Mesangial cell (primary cell): ENCODE measurements at places on chromosomes 16 and 17. TPM values are rescaled to one million over a fixed set of nuclear protein-coding genes. Genes with fewer than 3 reads are reported as not detected.

Gene STXBP4
- 2.9 and 7.0 TPM in 2 replicates for total RNA-seq

Gene EVPL
- 11.7 and 21.4 TPM in 2 replicates for total RNA-seq

Gene RSPRY1
- 25.2 and 35.4 TPM in 2 replicates for total RNA-seq

Gene KRTAP9-2
- not detected in 2 replicates for total RNA-seq

Gene SLC6A4
- under 0.01 TPM in 1 of 2 replicates, not detected in the other for total RNA-seq

Gene PHB1
- 101 and 195 TPM in 2 replicates for total RNA-seq

Gene IGF2BP1
- total RNA-seq = 13.0 and 18.1 TPM in 2 replicates

Gene MEIOC
- 0.63 and 3.4 TPM in 2 replicates for total RNA-seq

Gene KRT12
- total RNA-seq = 0.13 TPM in 1 of 2 replicates, not detected in the other
